ENCODE measurements at places on chromosomes 11 and 22.

- no peak for DNase-seq
Observed at GRCh38 chr22:44955102-44955501, 54.7 kb downstream of the PHF21B start.

DNA sequence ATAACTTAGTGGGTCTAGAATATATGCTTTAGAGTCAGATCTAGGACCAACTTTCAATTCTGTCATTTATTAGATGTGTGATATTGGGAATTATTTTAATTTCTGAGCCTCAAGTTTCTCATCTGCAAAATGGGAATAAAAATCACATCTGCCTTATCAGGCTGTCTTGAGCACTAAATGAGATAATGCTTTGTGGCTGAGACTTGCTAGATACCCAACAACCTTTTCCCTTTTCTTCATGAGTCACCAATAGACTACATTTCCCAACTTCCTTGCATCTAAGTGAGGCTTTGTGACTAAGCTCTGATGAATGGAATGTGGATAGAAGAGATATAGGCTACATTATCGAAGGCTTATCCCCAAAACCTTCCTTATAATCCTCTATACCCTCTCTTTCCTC is 220.7 kb upstream of the SESN3 start:
- DNase-seq, result no peak

DNA sequence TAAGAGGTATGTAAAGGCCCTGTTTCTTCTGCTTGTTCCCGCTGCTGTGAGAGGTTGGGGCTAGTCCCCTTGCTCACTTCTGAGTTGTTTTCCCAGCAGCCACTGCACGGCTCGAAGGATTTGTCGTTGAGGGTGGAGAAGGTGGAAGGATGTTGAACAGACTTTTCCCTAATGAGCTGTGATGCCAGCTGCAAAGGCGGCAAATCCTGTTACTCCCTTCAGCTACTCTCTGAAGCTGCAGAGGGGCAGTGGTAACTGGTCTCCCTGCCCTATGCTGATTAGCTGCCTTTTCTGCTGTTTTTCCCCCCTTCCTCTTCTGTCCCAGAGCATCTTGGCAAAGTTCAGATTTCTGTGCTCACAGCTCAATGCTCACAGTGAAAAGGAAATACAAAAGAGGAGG is 90.4 kb upstream of the SLC25A18 start:
- DNase-seq, result no peak

- no peak for DNase-seq
Observed at GRCh38 chr11:105092256-105093239, 47.0 kb downstream of the CARD18 start.

DNA sequence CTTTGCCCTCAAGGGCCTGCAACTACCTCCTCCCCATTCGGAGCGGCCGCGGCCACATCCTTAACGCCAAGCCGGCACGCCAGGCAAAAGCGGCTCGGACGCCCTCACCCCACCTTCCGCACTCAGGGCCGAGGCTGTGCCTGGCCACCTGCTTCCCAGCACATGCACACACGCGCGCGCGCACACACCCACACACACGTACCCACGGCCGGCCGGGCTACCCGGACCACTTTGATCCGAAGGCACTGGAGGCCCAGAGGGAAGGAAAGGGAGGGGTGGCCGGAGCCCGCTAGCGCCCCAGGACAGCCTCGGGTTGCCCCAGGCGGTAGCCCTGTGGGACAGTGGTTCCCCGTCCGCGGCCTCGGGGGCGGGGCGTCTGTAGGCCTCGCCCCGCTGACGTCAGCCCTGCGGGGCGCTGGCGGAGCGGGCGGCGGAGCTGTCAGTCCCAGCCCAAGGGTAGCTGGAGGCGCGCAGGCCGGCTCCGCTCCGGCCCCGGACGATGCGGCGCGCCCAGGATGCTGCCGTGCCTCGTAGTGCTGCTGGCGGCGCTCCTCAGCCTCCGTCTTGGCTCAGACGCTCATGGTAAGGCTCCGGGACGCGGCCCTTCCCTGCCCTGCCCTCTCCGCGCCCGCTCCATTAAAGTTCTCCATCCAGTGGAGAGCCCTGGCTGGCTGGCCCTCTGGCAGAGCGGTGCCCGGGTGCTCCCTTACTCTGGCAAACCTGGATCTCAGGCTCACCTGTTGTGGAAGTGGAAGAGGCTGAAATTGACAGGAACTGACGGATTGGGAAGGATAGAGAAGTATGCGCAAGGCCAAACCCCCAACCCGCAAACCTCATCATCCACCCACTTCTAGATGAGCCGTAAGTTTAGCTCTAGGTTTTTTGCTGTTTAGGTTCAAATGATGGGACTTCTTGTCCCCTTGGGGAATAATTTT is at the start of gene IL10RA:
IL10RA (plus strand) TSS at position 442 of the 935 bp plus-strand sequence; CDS start at position 516, 74 bp downstream.
- DNase-seq, result peak; percentile 45

DNA sequence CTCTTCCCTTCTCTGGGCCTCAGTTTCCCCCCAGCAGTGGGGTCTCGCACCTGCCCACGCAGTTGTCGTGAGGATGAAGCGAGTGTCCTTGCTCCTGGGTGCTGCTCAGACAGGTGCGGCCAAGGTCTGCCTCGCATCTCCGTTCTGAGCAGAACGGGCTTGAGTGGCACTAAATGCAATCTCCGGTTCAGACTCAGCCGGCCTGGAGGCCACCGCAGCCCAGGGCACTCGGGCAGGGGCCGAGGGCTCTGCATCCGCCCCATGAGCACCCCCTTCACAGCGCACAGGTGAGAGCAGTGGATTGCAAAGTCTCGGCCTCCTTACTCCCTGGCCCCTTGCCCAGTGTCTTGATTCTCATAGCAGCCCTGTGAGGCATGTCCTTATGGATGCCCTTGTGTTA is 30.1 kb upstream of the SLC22A12 start:
- no peak for DNase-seq

DNA sequence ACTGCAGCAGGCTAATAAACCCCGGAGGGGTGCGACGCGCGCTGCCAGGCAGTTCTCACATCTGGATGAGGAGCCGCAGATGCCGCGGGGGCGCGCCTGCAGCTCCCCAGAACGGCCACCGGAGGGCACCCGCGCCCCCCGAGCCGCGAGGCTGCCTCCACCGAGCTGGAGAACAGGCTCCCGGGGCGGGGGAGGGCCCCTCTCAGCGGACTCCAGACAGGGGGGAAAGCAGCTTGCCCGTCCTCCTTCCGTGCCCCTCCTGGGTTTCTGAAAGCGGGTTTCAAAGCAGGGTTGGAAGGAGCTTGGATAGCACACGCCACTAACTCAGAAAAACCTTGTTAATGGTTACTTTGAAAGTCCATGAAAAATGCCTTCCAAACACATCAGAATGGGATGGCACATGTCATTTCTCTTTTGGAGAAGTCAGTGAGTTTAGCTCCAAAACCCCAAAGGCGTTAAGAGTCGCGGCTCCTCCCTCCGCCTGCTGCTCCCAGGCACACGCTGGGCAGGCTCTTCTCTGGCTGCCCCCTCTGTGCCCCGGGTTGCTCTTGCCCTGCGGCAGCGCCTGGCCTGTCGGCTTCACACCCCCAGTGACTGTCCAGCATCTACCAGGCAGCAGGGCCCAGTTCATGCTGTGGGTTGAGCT is 317.8 kb downstream of the NTM start:
- DNase-seq, result no peak

DNA sequence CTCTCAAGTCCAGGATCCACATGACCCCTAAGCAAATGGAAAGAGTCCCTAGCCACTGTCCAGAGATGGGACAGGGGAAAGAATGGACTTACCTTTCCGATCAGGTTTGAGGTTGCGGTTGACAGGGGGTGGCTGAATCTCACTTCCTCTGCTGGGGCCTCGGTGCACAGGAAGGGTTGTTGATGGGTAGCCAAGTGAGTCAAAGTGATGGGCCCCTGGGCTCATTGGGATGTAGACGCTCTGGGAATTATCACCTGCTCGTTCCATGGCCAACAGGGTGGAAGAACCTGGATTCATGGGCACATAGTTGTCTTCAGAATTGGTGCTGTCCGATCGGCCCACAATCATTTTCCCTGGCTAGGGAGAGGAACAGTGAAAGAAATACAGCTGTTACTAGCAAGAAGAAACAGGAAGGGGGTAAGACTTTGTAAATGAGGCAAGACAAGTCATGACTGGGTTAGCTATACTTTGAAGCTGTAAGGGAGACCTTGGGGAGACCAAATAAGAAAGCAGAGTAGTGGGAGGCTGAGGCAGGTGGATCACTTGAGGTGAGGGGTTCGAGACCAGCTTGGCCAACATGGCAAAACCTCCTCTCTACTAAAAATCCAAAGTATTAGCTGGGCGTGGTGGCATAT is 34.7 kb downstream of the USP35 start:
- DNase-seq, result no peak

GRCh38 chr11:66070604-66071380 is 720 bp downstream of the PACS1 start:
- no peak for DNase-seq

- no peak for DNase-seq
Observed at GRCh38 chr22:39395936-39396796, 3.4 kb upstream of the TAB1 start.

DNA sequence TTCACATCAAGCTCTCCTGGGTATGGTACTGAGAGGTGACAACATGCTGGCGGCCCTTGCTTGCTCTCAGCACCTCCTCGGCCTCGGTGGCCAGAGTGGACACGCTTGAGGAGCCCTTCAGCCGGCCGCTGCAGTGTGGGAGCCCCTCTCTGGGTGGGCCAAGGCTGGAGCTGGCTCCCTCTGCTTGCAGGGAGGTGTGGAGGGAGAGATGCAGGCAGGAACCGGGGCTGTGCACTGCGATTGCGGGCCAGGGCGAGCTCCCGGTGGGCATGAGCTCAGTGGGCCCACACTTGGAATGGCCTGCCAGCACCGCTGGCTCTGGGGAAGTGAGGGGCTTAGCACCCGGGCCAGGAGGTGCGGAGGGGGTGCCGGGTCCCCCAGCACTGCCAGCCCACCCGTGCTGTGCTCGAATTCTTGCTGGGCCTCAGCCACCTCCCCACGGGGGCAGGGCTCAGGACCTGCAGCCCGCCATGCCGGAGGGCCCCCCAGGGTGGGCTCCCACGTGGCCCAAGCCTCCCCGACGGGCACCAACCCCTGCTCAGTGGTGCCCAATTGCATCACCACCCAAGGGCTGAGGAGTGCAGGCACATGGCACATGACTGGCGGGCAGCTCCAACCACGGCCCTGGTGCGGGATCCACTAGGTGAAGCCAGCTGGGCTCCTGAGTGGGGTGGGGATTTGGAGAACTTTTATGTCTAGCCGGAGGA is 106.2 kb downstream of the RAB38 start:
- no peak for DNase-seq

- no peak for DNase-seq
Observed at GRCh38 chr11:12556155-12556554, 118.1 kb upstream of the TEAD1 start.
